Mesenteric fat pad (tissue), 1 donor: ENCODE measurements at places on chromosomes 1 and 21. TPM values are rescaled to one million over a fixed set of nuclear protein-coding genes. Genes with fewer than 3 reads are reported as not detected.

Gene SLC19A2
- total RNA-seq = 53.9 TPM

Gene SPRR3
- total RNA-seq = not detected

Gene AIM2
- 0.74 TPM for total RNA-seq

Gene RBM11
- not detected for total RNA-seq

Gene STUM
- total RNA-seq = 1.8 TPM

Gene MROH9
- not detected for total RNA-seq

Gene SETD4
- total RNA-seq = 12.9 TPM

Gene LCE3E
- total RNA-seq = not detected

GRCh38 chr1:24392982-24393650 is 20.5 kb downstream of the STPG1 start:
- no peak for DNase-seq

- DNase-seq = no peak
Measured at GRCh38 chr1:52659356-52659755, 26.4 kb downstream of the SHISAL2A start.

GRCh38 chr1:19087017-19087736 is 122.9 kb downstream of the UBR4 start:
- no peak for DNase-seq

DNA sequence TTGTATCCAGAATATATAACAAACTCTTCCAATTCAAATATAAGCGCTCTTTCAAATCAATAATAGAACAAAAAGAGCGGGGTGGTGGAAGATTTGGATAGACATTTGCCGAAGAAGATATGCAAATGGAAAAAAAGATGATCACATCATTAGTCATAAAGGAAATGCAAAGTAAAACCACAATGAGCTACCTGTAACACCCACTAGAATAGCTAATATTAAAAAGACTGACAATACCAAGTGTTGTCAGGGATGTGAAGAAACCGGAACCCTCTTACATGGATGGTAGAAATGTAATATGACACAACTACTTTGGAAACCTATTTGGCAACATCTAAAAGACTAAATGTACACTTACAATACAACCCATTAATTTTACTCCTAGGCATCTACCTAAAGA is 5.7 kb upstream of the TRAF5 start:
- no peak for DNase-seq
